ENCODE measurements at places on chromosomes 3 and 15.

GRCh38 chr15:34973512-34973911 is 4.0 kb upstream of the AQR start:
- DNase-seq: no peak

DNA sequence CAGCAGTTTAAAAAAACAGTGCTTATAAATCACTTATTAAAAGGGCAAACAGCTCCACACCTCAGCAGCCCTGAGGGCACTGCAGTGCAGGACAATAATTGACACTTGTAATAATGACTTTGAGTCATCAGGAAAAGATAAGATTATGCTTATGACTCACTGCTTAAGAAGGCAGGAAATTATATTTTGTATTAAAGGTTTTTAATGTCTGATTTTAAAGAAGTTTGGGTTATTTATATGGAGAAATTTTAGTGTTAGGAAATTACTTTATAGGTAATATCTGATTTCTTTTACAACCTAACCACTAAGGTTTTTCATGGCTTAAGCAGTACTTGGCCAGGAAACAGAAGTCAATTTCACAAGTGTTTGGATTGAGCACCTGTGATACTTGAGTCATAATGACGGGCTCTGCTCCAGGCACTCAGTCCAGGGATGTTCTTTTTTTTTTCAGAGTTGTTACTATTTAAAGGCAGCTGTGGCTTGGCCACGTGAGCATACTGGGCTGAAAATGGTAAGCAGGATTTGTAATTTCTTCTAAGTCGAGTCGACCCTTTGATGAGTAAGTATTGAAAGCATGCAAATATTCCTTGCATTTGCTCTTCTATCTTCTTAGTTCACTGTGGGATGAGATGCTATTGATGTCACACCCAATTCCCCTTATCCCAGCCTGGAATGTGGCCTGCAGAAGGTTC is 21.6 kb upstream of the SLC6A20 start:
- no peak for DNase-seq

DNA sequence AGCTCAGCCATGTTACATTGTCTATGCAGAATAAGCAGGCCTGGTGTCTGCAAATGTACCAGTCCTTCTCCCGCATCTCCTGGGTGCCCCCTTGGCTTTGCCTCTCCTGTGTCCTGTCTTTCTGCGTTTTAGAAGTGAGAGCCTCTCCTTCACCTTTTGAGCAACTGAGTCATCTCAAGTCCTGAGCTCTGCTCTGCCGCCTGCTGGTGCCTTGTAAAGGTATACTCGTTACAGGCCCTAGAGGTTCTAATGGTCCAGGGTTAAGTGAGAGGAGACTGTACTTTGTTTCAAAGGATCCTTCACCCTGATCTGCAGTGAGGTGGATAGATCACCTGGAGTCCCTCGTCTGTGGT is 12.6 kb downstream of the GHRL start:
- no peak for DNase-seq

DNA sequence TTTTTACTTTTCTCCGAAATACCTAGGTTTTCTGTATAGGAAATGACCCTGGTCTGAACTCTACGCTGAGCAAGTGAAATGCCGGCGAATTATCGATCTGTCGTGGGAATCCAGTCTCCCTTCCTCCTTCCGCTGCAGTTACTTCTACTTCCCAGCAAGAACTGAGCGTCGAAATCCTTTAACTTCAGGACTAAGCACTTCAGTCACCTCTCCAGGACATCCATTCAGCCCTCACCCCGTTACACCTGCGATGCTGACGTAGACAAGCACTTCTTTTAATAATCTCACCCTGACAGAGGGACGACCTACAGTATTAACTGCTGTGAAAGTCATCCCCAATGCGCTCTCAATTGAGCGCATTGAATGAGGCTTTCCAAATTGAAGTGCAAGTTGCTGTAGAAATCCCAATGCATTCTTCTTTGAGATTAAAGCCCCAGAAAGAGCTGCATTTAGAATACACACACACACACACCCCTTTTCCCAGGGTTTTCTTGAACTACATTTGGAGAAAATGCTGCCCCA is 1.3 kb downstream of the TOP2B start:
- DNase-seq: peak; percentile 12

DNA sequence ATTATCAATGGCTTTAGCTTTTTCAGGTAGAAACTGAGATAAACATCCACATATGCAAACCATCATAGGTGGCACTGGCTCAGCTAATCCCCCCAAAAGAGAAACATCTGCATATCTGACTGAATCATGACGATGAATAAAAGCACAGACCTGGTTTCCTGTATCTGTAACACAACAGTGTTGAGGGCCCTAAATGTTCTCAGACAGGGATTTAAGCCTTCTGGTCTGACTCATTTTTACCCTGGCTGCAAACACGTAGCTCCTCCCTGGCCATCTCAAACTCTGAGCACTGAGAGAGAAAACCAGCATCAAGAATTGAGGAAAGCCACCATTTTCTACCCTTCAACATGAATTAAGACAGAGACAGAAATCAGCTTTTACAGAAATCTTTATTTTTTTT is 35.2 kb downstream of the GLB1 start:
- no peak for DNase-seq

DNA sequence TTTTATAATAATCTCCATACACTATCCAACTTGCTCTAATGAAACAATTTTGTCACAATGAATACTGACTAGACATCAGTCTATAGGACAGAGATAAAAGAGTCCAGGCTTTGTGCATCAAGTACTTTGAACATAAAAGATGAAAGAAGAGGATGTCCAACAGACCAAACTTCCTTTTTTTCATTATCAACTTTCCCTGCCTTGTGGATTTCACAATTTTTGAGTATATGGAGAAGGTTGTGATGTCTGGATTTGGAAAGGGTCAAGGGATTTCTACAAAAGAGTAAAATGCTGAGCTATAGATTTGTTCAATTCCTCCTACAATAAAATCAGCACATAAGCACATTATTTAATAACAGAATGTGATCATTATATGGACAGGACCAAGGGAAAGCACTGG is 25.7 kb downstream of the CD47 start:
- no peak for DNase-seq

- no peak for DNase-seq
Measured at GRCh38 chr3:65587650-65588439, 450.9 kb downstream of the MAGI1 start.

- no peak for DNase-seq
Measured at GRCh38 chr3:166556955-166557354, 719.7 kb upstream of the BCHE start.

DNA sequence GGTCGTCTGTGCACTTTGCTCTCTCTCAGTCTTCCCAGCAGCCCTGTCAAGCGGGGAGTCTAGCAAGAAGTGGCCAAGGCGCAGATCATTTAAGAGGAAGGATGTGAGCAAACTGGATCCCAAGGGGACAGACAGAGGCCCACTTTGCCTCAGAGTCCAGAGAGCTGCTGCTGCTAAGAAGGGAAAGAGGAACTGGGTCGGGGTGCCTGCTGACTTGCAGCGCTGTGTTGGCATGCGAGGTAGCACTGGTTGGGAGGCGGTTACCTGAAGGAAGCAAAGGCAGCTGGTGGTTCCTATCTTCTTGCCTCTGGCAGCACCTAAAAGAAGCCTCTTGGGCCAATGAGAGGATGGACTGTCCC is 28.1 kb downstream of the SMAD3 start:
- no peak for DNase-seq

- no peak for DNase-seq
Measured at GRCh38 chr15:95937128-95937528, 393.4 kb upstream of the NR2F2 start.

GRCh38 chr3:94647131-94647530 is 584.3 kb downstream of the NSUN3 start:
- no peak for DNase-seq

DNA sequence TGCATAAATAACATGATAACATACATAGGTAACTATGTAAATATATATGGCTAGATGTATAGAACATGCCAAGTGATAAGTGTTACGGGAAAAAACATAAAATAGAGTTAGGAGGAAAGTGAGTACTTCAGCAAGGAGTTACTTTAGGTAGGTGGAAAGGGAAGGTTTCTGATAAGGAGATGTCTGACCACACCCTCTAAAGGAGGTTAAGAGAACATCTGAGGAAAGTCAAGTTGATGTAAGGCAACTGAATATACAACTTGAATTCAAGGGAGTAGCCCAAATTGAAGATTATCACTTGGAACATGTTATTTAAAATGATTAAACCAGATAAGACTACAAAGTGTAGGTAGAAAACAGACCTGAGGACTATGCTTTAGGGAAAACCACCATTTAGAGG is 13.8 kb downstream of the PIERCE2 start:
- no peak for DNase-seq

DNA sequence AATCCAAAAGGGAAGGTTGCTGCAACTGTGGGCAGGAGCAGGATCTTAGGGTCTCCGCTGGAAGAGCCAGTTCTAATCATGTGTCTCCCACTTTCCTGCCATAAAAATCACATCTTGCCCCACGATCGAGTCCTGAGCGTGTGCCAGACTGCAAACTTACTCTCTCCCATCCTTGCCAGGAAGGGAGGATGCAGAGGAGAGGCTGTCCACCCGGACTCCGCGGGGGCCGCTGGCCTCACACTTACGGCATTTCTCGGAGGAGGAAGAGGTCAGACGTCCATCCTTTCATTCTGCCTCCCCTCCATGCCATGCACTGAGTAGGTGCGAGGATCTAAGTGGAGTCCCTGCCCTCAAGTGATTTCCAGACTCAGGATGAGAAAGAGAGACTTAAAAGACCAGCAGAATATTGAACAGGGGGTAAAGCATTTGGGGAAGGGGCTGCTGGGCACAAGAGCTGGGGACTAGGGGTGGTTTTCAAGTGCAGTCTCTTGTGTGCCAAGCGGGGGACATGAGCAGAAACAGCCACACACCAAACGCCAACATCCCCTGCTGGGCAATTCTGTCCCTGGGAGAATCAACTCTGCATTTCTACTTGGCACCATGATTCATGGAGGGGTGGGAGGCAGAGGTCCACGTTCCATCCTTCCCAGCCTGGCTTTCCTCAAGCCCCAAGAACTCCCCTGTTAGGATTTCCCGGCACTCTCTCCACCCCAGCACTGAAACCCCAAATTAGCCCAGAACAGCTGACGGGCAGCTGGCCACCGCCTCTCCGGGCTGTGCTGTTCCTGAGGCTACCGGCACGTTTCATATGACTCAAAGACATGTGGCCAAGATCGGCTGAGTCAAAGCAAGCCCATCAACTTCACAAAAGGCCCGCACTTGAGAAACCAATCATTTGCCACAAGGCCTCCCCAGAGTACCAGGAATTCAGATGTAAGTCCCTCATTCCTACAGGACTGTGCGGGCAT is 11.6 kb downstream of the OXTR start:
- DNase-seq: no peak

DNA sequence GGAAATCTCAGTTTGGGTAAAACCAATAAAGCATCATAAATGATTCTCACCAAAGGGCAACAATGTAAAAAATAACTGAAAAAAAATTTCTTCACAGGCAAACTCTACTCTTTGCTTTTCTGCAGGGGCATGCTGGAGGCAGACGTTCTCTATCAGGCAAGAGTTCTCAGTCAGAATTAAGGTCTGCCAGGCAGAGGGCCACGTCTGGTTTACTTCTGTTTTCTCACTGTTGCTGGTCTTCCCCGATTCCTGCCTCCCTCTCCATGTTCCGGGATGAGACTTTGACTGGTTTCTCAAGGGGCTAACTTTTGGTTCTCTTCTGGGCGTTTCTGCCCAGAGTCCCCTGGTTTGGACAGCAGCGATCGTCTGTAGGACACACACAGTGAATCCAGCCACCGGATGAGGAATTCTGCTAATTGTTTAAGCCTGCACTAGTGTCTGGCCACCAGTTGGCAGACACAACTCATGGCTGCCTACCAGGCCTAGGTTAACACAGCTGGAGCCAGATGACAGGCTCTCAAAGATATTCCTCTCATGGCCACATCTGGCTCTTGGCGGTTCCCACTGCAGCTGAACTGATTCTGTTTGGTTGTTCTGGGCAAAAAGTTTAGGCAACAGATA is 273.1 kb downstream of the FOXP1 start:
- DNase-seq: no peak

GRCh38 chr3:59566481-59566975 is 516.7 kb upstream of the CFAP20DC start:
- DNase-seq: no peak

- no peak for DNase-seq
Measured at GRCh38 chr3:34159613-34160420, 361.4 kb downstream of the PDCD6IP start.

DNA sequence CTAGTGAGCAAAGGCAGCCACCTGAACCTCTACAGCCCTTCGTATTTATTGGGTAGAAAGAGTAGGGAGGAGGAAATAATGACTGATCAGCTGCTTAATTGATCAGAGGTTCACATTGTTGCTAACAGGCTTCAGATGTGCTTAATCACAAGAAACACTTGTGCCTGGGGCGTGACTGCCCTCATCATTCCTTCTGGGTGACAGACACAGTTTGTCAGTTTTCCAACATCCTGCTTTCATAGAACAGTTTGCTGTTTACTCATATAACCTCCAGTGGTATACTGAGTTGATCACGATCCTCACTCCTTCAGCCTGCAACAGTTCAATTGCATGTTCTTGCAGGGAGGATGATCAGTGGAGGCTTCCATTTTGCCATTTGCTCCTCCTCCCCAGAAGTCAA is 13.6 kb upstream of the CASR start:
- DNase-seq: no peak

GRCh38 chr15:83107841-83108181 is 366 bp downstream of the TM6SF1 start:
- DNase-seq: no peak

- no peak for DNase-seq
Measured at GRCh38 chr15:48360841-48361240, 29.6 kb downstream of the DUT start.

- no peak for DNase-seq
Measured at GRCh38 chr3:184778426-184779332, 33.3 kb upstream of the VPS8 start.

GRCh38 chr15:73949496-73949895 is 23.2 kb downstream of the LOXL1 start:
- no peak for DNase-seq

- no peak for DNase-seq
Measured at GRCh38 chr3:185995352-185995751, 57.5 kb upstream of the TRA2B start.

- no peak for DNase-seq
Measured at GRCh38 chr3:29605845-29606244, 325.0 kb downstream of the RBMS3 start.

DNA sequence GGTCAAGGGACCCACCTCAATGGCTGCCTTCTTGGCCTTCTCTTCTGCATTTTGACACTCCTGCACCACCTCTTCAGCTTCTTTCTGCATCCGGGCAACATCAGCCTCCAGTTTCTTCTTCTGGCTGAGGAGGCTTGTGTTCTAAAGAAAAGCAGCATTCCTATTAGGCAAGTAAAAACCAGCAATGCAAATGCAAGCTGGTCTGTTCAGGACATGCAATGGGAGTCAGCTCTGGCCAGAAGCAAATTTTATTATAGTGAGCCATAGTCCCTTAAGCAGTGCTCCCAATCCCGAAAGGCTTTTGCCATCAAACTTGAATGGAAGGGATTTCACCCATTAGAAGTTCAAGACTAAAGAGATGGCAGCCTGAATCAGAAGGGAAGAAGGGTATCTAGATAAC is 97.7 kb downstream of the HHLA2 start:
- DNase-seq: no peak
